Breast epithelium (tissue), 4 donors: ENCODE measurements at places on chromosomes 4 and X.

DNA sequence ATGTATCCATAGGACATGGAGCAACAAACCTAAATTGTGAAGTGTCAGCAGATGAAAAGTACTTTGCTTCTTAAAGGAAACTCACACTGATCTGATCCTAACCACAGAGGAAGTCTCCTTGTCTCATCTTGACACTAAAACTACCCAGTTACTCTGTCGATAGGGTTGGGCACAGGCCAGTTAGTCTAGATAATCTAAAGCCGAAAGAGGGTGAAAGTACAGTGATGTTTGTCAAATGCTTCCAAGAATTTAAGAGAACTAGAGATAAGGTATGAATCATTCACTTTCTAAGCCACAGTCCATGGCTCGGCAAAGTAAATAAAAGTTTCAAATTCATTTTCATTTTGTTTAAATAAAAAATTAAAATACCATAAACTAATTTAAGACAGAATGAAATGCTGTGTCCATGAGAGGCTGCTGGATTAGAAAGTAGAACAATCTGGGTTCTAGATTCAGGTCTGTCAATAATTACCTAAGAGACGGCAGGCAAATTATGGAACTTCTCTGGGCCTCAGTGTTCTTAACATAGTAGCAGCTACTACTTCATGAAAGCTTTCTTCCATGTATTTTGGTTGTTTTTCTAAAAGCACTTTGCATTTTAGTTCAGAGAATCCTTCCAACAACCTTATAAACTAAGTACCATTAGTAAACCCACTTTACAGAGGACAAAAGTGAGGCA is 176.7 kb downstream of the LDB2 start:
- peak overlapping the region; percentile 32 for H3K4me3 ChIP-seq
- no peaks in the 10 kb centered on the region for H3K27me3 ChIP-seq
- H3K36me3 ChIP-seq, result no peaks in the 10 kb centered on the region
- no peak overlapping the region for H3K27ac ChIP-seq
- no peak for DNase-seq

DNA sequence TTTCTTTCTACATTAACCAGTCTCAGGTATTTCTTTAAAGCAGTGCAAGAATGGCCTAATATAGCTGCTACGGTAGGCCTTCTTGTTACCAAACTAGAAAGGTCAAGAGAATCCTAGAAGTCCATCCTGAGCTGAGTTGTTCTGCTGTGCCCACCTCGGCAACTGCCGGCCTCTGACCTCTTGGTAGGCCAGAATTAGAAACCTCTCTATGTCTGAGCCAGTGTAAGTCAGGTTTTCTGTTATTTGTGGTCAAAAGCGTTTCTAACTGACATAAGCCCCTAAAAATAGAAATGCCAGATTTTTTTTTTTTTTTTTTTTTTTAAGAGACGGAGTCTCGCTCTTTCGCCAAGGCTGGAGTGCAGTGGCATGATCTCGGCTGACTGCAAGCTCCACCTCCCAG is 43.1 kb downstream of the SOWAHB start:
- no peak overlapping the region for H3K27ac ChIP-seq
- H3K4me3 ChIP-seq, result no peak overlapping the region
- H3K4me1 ChIP-seq, result no peaks in the 10 kb centered on the region
- no peaks in the 10 kb centered on the region for H3K36me3 ChIP-seq

- no peak overlapping the region for H3K4me3 ChIP-seq
- no peaks in the 10 kb centered on the region for H3K27me3 ChIP-seq
- no peaks in the 10 kb centered on the region for H3K36me3 ChIP-seq
- no peak for DNase-seq
- no peaks in the 10 kb centered on the region for H3K4me1 ChIP-seq
These were observed 377.6 kb upstream of the GATB start for GRCh38 chr4:152138451-152138850.

GRCh38 chr4:64518600-64518999 is 109.3 kb upstream of the TECRL start:
- H3K4me3 ChIP-seq, result no peak overlapping the region
- H3K27ac ChIP-seq, result no peak overlapping the region
- DNase-seq, result no peak

- no peaks in the 10 kb centered on the region for H3K4me1 ChIP-seq
- no peaks in the 10 kb centered on the region for H3K27me3 ChIP-seq
- no peak overlapping the region for H3K4me3 ChIP-seq
- DNase-seq, result no peak
These were observed 117.2 kb downstream of the CFAP299 start for GRCh38 chr4:80452768-80453167.
